Right lobe of liver (tissue), 6 donors: ENCODE measurements at places on chromosomes 3 and 15. TPM values are rescaled to one million over a fixed set of nuclear protein-coding genes. Genes with fewer than 3 reads are reported as not detected.

The GPR176 gene
- total RNA-seq = 0.97 TPM

The TERC gene
- total RNA-seq = not detected

The AP2M1 gene
- 87.4 TPM for total RNA-seq

The MFGE8 gene
- 12.5 TPM for total RNA-seq

The ERC2 gene
- total RNA-seq = not detected
